ENCODE measurements at places on chromosomes 6 and 20.

DNA sequence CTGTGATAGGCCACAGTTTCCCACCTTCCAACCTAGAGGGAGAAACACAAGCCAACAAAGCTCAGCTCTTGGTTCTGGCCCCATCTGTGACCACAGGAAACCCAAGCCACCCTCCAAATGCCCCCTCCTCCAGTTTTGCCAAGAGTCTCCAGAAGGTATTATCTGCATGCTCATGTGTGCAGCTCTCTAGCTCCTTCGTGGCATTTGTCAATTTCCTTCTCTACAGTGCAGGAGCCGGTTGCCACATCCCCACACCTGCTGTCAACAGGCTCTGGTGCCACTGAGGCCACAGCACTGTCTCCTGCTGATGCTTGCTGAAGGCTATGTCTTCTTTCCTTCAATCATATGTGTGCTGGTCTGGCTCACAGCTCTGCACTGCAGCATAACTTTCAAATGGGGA is 177.2 kb downstream of the CLIC5 start:
- no peak for DNase-seq

- DNase-seq: no peak
These were observed 145.4 kb downstream of the FOXA2 start for GRCh38 chr20:22438926-22439325.

GRCh38 chr6:106206905-106207304 is 118.7 kb downstream of the ATG5 start:
- DNase-seq: no peak

- no peak for DNase-seq
These were observed 38.5 kb downstream of the PKIB start for GRCh38 chr6:122648726-122649125.

All from CD4-positive, alpha-beta T cell treated with Interleukin-17A for 4 hours (primary cell).